ENCODE measurements at places on chromosomes 5 and 9.

DNA sequence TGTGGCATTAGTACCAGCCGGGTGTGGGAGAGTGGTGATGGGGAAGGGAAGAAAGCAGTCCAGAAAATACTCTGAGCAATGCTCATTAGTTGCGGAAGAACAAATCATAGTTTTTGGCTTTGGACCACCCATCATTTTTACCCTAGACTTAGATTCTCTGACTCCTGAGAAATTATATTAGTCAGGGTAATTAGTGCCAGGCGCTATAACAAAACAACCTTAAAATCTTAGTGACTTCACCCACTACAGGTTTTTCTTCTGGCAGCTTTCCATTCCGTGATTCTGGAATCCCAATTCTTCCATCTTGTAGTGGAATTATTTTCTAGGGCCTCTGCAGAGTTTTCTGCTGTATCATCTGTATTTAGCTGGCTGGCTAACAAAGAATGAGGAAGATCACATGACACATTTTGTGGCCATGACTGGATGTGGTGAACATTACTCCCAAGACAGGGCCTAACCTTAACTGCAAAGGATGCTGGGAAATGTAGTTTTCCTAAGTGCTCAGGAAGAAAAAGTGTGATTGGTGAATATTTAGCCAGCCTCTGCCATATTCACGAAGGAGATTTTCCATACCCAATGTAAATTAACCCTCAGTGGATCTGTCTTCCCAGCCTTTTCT, 373.0 kb upstream of the MEF2C start:
- no peak for DNase-seq

DNA sequence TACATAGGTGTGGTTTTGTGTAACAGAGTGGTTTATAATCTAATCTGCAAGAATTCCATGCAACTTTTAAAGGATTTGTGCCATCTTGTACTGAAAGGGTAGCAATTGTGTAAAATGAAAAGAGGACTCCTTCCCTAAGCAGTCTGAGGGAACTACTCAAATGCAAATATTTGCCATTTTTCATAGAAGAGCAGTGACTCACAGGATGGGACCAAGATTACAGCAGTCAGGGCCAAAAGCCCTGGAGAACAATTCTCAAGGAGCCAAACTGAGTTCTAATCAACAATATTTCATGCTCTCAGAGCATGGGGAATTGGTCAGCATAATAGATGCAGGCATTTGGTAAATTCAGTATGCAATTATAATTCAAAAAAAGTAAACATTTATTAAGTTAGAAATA, 495.8 kb downstream of the CHSY3 start:
- no peak for DNase-seq

DNA sequence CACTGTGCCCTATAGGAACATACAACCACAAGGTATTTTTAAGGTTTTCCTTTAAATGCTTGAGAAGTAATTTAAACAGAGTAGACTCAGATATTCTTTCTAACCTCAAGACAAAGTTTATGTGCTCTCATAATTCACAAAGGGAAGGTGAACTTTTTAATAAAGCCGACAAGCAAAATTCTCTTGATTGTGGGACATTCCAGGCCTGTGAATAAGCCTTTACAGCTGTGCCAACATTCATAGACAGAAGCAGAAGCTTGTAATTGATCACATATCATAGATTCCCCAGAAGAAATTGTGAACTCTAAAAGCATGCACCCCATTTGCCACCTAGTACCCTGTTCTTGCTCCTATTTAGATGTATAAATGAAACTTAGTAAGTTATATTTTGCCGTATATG, 1107.8 kb upstream of the SEMA6A start:
- no peak for DNase-seq

DNA sequence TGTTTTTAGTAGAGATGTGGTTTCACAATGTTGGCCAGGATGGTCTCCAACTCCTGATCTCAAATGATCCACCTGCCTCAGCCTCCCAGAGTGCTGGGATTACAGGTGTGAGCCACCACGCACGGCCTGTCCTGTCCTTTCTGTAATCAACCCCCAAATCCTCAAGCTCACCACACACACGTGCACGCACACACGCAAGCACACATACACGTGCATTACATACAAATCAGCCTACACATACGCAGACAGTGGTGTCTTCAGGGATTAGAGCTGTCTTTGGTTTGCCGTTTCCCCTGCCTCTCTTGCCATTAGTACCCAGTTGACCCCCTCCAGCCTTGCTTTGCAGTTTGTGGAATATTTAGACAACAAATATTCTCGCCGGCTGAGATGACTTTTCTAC, 6.5 kb downstream of the GLT6D1 start:
- no peak for DNase-seq

DNA sequence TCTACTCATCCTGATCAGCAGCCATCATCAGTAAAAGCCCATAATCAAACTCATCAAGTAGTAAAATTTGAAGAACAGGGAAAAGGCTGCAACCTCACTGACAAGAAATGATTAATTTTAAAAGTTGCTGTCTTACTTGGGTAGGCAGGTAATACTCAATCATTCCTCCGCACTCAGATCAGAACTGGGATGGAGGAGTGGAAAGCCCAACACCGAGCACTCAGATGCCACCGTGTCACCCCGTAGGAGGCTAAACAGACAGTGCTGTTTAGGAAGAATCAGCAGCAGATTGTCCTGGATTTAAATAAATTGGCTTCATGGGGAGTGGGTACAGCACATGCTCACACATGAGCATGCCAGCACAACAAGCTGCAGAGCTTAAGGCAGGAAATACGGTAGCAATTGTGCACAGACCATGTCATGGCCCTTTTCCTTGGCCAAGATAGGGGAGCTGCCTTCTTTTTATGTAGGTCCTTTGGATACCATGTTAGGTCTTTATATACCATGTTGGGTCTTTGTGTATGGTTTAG, 92.6 kb upstream of the CDH6 start:
- no peak for DNase-seq
